ENCODE measurements at places on chromosomes 3 and 15. TPM values are rescaled to one million over a fixed set of nuclear protein-coding genes. Genes with fewer than 3 reads are reported as not detected.

- DNase-seq = peak; percentile 94
These were observed 28.2 kb downstream of the DUOX1 start for GRCh38 chr15:45157974-45158373.

DNA sequence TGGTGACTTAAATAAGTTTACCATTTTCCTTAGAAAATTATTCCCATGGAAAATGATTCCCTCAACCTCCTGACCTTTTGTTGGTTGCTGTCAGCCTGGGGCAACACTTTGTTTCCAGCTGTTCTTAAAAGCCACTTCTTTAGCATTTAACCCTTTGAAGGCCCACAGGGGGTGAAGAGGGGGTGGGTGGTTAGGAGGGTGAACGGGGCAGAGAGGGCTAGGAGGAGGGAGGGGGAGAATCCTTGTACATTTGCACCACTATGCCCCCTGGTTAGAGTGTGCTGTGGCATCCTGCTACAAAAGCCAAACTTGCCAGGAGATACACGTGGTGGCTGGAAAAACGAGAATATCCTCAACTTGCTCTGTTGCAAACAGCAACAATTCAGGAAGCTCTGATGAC is 273.2 kb upstream of the RGMA start:
- no peak for DNase-seq

DNA sequence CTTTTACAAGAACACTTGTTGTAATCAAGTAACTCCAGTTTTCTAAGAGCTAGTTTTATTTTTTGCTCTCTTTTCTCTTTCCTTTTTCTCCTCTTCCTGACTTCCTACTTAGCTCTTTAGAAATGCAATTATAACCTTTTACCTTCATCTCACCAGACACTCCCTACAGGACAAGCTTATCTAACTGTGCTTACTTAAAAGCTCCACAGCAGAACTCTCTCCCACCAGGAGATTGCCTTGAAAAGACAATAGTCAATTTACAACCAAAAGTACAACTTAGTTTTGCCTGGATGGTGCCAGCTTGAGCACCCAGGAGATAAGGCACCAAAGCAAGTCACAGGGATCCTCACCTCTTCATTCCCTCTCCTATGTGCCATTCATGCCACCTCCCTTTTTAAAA is 573.8 kb upstream of the LMCD1 start:
- DNase-seq = no peak

DNA sequence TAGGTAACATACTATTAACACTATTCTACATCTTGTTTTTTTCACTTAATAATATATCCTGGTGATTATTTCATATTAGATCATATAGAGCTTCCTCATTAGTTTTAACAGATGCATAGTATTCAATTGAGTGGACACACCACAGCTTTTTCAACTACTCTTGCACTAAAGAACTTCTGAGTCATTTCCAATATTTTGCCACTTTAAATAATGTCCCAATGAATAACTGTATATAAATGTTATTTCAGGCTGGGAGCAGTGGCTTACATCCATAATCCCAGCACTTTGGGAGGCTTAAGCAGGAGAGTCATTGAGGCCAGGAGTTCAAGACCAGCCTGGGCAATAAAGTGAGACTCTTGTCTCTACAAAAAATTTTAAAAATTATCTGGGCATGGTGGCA is 26.9 kb downstream of the MAP1A start:
- DNase-seq = no peak

ZPLD1 gene
- total RNA-seq = 0.33 TPM

GRCh38 chr3:5143464-5143863 is 21.4 kb downstream of the ARL8B start:
- DNase-seq = no peak

TMEM207 gene
- not detected for total RNA-seq

FOXL2NB gene
- total RNA-seq = not detected

SLC22A13 gene
- 0.45 TPM for total RNA-seq

- DNase-seq = no peak
These were observed 33.6 kb upstream of the LRRN1 start for GRCh38 chr3:3765661-3766060.

CAMK2N2 gene
- 0.09 TPM for total RNA-seq

ITGA11 gene
- total RNA-seq = 81.1 TPM

- DNase-seq = no peak
These were observed 3.9 kb upstream of the SEMA3B start for GRCh38 chr3:50264964-50265485.

MB21D2 gene
- 5.6 TPM for total RNA-seq

DNA sequence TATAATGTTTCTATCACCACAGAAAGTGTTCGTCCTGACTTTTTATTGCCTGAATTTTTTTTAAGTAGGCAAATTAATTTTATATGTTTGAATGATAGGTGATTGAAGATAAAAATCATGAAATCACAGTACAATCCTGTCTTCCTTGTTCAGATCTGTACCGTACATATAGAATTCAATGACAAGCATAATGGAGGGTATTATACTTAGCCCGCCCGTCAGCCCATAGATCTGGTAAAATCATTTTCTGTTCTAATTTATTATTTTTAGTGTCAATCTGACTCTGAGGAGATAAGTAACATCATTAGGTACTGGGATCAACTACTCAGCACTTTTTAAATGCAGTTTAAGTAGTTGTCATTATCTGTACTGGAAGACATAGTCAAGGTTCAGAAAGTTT is 269.9 kb downstream of the NR2F2 start:
- DNase-seq = no peak

DNA sequence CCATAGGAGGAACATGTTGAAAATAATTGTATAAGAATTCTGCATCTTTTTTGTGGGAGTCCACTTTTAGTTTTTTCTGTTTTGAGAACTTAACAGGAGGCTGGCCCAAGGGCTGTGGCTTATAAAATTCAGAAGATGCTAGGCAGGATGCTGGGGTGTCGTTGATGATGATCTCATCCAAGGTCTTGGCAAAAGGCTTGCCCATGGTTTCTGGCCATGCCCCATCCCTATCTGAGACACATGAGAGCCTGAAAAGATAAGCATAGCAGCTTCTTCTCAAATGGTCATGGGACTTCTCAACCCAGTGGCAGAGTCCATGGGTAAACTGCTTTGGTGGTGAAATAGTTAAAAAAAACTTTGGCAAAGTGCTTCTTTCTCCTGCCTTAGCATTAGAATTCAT is 35.2 kb downstream of the CMSS1 start:
- DNase-seq = no peak

DNA sequence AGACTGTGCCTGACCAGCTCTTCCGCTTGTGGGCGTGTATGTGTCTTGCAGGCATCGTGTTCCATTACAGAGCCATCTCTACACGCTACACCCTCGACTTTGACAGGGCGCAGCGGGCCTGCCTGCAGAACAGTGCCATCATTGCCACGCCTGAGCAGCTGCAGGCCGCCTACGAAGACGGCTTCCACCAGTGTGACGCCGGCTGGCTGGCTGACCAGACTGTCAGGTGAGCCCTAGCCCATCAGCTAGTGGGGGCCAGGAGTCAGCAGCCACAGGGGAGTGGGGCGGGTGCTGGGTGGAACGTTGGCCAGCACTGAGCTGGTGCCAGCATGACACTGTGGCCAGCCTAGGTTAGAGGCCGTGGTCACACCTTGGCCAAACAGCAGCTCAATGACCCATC is 36.7 kb downstream of the ACAN start:
- no peak for DNase-seq

SLC2A2 gene
- not detected for total RNA-seq

DNA sequence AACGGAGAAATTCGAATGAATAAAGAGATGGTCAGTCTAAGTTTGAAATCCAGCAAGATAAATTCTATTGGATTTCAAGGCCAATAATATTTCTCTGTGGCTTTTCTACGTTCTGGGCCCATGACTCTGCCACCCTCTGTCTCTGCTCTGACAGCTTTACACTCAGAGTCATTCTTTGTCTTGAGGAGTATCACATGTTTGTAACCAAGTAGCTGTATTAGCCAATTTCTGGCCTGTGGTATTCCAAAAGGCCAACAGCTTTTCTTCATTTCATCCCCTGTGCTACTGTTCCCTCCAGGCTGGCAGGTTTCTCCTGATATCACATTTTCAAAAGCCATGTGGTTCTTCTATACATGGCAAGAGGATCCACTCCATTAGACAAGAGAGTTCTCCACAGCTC is 324.1 kb upstream of the CNTN4 start:
- DNase-seq = no peak

- no peak for DNase-seq
These were observed 248.5 kb upstream of the ONECUT1 start for GRCh38 chr15:53038655-53038941.

C3orf62 gene
- 2.9 TPM for total RNA-seq

DNA sequence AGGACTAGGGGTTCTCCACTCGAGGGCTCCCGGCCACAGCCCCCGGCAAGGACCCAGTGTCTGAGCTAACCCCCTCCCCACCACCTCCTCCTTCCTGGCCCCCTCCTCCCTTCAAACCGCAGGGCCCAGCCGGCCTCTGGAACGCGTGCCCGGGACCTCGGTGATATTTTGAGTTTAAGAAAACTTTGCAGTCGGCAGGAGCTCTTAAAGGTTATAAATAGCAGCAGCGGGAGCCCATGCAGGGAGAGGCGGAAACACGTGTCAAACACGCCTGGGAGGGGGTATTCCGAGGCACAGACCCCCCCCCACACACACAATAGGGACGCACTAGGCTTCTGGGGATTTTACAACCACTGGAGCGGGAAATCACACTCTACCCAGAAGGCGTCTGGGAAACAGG is 3.1 kb upstream of the PTH1R start:
- DNase-seq = no peak

GRCh38 chr3:181418233-181418632 is 293.5 kb upstream of the SOX2 start:
- no peak for DNase-seq

- DNase-seq = peak; percentile 91
These were observed 79.8 kb downstream of the FOXP1 start for GRCh38 chr3:71503525-71504249.

- no peak for DNase-seq
These were observed 65.4 kb upstream of the SEC61A1 start for GRCh38 chr3:127986803-127987202.

DNA sequence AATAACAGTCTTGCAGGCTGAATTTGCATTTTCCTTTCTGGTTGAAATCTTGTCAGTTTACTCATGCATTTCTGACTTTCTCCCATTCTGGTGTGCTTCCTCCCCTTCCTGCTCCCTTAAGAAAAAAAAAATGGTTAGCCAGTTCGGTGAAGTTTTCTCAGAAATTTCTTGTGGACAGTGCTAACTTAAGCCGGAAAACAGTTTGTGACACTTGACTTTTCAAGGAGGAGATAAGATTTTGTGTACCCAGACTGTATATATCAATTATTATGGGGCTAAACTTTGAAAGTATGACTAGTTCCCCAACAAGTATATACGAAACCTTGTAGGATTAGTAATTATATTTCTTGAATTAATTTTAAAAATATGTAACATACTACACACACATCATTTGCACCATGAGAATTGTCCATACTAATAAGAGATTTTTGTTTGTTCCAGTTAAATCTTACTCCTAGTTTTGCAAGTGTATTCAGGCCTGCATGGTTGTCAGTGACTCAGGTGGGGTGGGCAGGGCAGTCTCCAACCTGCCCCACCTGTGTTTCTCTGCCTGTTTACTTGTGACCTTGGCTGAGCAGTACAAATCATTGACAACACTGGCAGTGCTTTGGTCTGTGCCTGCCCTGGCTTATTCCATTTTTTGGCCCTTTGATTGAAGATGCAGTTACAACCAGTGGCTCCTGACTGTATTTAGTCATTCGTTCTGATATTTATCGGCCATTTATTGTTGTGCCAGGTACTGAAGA is 19.1 kb downstream of the UBE2E1 start:
- no peak for DNase-seq

GABRR3 gene
- not detected for total RNA-seq

ARPC4 gene
- 198 TPM for total RNA-seq

HYAL1 gene
- 0.90 TPM for total RNA-seq

CFAP100 gene
- total RNA-seq = not detected

- no peak for DNase-seq
These were observed 47.9 kb downstream of the PEAK1 start for GRCh38 chr15:77371850-77372563.

GRCh38 chr3:30760737-30761136 is 133.7 kb downstream of the GADL1 start:
- no peak for DNase-seq

GRCh38 chr15:50075319-50075718 is 43.7 kb downstream of the ATP8B4 start:
- DNase-seq = no peak

DNA sequence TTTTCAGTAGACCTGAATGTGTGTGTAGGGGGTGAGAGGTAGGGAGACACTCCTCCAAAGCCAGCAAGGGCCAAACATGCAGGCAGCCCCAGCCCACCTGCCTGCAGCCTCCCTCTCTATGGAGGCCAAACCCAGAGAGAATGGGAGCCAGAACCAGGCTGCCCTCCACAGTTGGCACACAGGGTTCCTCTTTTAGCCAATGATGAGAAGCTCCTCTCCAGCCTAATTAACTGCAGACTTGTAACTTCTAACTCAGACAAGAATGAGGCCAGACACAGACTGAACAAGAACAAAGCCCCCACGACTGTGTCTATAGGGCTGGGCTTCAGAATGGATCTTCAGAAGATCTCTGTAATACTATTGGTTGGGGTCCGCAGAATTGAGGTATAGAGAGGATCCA is 12.3 kb upstream of the TLE3 start:
- no peak for DNase-seq

LZTFL1 gene
- 24.1 TPM for total RNA-seq

- DNase-seq = no peak
These were observed 195.2 kb downstream of the PDCD6IP start for GRCh38 chr3:33993631-33994030.

DNA sequence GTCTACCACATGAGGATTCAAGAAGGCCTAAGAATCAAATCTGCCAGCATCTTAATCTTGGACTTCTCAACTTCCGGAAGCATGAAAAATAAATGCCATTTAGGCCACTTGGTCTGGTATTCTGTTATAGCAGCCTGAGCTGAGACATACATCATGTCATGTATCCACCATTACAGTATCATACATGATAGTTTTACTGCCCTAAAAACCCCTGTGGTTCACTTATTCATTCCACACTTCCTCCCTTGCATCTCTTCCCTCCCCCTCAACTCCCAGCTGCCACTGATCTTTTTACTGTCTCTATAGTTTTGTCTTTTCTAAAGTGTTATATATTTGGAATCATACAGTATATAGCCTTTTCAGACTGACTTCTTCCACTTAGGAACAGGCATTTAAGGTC is 161.8 kb downstream of the SNRK start:
- no peak for DNase-seq

- DNase-seq = no peak
These were observed 32.8 kb downstream of the SPRED1 start for GRCh38 chr15:38285456-38285855.

DUOXA2 gene
- not detected for total RNA-seq

DNA sequence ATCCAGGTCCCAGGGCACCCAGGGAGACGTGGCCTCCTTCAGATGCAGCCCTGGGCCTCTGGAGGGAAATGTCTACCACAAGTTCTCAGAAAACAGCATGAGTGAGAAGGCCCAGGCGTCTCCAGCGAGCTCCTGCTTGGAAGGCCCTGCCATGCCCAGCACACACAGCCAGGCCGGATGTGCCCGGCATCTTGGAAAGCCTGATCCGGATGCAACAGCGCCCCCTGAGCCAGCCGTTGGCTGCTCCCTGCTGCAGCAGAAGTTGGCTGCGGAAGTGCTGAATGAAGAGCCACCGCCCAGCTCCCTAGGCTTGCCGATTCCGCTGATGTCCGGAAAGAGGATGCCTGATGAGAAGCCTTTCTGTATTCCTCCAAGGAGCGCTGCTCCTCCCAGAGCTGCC is 856 bp downstream of the NPAP1 start:
- no peak for DNase-seq

GRCh38 chr3:108564564-108564963 is 24.7 kb downstream of the CIP2A start:
- peak; percentile 31 for DNase-seq

CLDN11 gene
- total RNA-seq = 661 TPM
